ENCODE measurements at places on chromosomes 7 and 10. TPM values are rescaled to one million over a fixed set of nuclear protein-coding genes. Genes with fewer than 3 reads are reported as not detected.

GRCh38 chr7:144720149-144720548 lies 115.7 kb downstream of the TPK1 start:
- DNase-seq, result no peak

- no peak for DNase-seq
Observed at GRCh38 chr10:73858750-73859427, 15.5 kb downstream of the CAMK2G start.

DNA sequence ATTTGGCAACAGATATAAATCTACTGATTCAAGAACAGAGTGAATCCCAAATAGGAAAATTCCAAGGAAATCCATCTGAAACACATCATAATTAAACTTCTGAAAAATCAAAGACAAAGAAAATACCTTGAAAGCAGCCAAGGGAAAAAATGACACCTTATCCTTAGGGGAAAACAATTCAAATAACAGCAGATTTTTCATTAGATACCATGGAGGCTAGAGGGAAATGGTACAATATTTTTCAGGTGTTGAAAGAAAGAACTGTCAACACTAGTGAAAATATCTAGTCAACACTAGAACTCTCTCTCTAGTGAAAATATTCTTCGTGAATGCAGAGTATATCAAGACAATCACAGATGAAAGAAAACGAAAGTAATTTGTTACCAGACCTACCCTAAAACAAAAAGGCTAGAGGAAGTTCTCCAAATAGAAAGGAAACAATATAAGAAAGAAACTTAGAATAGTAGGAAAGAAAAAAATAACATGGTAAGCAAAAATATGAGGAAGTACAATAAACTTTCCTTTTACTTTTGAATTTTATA lies 5.7 kb upstream of the FAM241B start:
- no peak for DNase-seq

DNA sequence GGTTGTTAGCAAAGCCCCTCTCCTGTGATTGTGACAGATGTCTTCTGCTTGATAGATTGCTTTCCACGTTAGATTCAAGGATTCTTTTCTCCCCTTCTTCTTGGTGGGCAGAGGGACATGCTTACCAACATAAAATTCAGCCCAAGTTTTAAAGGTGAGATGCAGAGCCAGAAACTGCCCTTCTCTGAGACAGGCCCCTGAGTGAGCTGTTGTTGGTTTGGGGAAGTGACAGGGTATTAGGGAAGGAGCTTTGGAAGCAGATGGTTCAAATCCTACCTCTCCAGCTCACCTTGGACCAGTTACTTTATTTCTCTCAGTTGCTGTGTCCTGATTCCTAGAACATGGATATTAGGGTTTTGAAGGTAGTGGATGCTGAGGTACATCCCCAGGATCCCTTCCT lies 53.0 kb downstream of the SORCS3 start:
- no peak for DNase-seq

DNA sequence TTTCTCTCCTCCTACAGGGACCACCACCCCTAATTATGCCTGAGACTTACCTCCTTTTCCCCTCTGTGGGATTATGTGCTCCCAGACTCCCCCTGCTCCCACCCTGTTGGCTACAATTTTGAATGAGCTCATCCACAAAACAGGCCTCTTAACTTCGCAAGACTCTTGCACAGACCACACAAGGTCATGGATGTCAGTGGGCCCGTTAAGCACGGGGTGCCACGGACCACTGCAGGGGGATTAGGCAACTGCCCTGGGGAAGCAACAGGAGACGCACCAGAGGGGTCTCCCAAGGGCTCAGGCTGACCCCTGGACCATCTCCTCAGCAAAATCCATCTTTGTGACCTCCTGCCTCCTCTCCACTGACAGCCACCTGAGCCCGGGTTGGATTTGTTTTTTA lies 42.1 kb upstream of the COL13A1 start:
- DNase-seq, result no peak

DNA sequence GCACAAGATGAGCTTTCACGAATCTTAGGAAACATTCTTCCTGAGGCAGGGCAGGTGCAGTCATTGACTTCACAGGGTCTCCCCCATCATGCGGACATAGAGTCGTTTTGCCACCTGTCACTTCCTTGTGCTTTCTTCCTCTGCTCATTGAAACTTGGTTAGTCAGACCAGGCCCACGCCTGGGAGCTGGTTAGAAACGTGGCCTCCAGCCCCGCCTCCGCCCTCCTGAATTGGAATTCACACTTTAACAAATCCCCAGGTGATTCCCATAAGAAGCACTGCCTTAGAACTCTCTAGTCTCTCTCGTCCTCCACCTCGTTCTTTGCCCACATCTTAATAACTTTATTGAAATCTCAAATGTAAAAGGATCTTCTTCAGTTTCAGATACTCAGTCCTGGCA lies 265.5 kb upstream of the FZD8 start:
- DNase-seq, result no peak

- DNase-seq, result no peak
Observed at GRCh38 chr7:158638001-158638400, 50.4 kb upstream of the PTPRN2 start.

- no peak for DNase-seq
Observed at GRCh38 chr7:44280993-44281721, 44.2 kb downstream of the CAMK2B start.

- DNase-seq, result no peak
Observed at GRCh38 chr10:120516426-120516825, 59.4 kb downstream of the PLPP4 start.

DNA sequence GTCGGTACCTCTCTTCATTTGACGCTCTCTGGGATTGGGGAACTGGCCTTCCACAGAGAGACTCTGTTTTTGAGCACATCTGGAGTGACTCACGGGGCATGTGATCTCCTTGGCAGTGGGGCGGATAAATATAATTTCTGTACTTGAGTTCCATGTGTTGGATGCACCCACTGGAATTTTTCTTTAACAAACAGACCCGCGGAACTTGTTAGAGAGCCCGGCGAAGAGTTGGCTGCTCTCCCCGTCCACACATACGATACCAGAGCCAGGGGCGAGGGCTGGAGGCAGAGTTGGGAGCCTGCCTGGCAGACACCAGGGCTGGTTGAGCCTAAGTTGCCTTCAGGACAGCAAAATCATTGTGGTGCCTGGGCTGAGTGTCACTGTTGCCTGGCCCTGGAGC lies at the start of gene FAM180A:
Gene FAM180A, minus strand, starts transcription at position 44 of the 400 bp plus-strand sequence. CDS start 233 bp downstream, outside the sequence.
- no peak for DNase-seq

DNA sequence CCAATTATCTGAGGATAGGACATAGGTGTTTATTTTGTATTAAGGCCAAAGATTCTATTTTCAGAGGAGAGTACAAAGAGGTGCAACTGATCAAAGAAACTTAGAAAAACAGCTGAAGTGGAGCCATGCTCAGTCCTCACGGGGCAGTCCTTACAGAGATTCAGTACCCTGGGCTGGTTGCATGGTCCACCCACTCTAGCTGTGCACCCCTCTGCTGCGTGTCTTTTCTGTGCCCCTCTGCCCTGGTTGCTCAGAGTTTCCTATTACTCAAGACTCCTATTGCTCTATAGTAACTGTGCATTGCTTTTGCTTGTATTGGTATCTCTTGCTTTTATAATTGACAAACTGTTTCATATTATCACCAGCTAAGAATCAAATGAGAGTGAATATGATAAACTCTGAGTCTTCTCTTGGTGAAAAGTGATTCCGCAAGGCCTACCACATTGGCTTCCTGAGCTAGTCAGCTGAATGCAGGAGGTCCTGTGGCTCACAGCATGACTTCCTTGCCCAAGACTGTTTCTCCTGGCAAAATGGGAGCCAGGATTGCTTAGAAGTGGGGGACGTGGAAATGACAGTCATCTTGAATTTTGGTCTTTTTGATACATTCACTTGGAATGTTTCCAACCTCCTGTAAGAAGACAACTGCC lies 137.0 kb downstream of the GLCCI1 start:
- no peak for DNase-seq

GRCh38 chr10:130372222-130372621 lies 236.0 kb downstream of the GLRX3 start:
- no peak for DNase-seq

DNA sequence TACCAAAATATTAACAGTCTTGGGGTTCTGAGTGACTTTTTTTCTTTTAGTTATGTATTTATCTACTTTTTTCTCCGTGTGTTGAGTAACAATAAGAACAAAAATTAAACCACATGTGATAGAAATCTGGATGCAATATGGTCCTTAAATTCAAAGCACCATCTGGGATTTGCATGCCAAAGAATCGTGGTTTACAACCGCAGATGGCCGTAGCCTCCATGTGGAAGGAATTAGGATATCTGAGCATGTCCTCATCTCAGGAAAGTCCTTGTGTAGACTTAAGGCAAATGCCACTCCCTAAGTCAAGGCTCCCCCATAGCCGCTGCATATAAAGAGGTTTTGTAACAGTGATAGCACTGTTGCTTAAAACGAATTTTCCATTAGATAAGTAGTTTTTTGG lies 304.0 kb downstream of the ZEB1 start:
- DNase-seq, result no peak

DNA sequence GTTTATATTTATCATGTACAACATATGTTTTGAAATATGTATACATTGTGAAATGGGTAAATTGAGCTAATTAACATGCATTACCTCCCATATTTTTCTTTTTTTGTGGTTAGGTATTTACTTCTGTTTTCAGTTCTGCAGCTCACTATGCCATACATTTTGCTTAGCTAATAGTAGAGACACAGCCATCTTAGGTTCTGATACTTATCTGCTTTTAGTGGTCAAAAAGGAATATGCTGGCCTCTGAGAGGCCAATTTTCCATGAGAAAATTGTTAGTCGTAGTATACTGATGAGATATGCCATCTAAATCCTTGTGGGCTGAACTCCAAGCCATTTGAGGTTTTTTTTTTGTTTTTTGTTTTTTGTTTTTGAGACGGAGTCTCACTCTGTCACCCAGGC lies 31.0 kb downstream of the SGPL1 start:
- DNase-seq, result no peak

- DNase-seq, result no peak
Observed at GRCh38 chr7:42351316-42351935, 114.4 kb upstream of the GLI3 start.

- no peak for DNase-seq
Observed at GRCh38 chr7:101125989-101126650, 784 bp upstream of the SERPINE1 start.

DNA sequence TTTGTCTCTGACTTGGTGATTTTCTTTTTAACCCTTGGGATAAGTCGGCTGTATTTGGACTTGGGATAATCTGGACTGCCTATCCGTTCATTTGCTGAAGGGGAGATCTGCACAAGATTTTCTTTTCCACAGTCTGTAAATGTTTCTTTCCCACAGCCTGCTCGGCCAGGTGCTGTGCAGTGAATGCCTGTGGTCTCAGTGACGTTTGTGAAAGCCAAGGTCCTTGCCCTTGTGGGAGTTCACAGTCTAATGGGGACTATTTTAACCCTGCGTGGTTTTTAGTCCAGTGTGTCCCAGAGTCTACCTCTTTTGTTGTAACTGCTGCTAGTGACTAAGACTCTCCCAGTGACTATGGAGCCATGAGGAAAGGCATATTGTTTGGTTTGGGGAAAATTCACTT lies 8.9 kb downstream of the PNLIP start:
- DNase-seq, result no peak

- no peak for DNase-seq
Observed at GRCh38 chr10:63670291-63670898, 149.2 kb downstream of the REEP3 start.

GRCh38 chr10:82190432-82191260 lies 315.7 kb downstream of the NRG3 start:
- DNase-seq, result no peak

DNA sequence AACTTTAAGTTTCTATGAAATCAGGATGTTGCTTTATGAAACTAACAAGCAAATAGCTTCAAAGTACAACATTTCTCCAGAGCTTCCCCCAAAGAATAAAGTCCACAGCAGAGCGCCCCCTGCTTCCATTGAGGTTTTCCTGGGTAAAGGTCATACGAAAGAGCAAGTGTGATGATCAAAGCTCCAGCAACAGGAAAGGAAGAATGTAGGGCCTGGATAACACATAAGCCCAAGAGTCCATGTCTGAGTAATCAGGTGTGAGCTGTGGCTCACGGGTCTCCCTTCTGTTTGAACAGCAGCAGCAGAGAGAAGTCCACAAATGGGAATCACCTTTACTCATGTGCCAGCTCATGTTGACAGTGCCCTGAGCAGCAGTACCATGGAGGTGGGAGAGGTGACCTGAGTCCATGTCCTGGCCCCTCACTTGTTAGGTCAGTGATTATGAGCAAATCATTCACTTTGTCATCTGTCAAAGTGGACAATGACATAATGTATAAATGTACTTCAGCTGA lies 50.5 kb downstream of the MRPL32 start:
- DNase-seq, result no peak

GRCh38 chr10:78567680-78568455 lies 500.9 kb upstream of the ZMIZ1 start:
- DNase-seq, result no peak

GRCh38 chr10:90969947-90970673 lies 49.2 kb upstream of the ANKRD1 start:
- no peak for DNase-seq

- no peak for DNase-seq
Observed at GRCh38 chr10:131726076-131726880, 174.5 kb upstream of the PPP2R2D start.

GRCh38 chr7:73770860-73771670 lies 995 bp upstream of the CLDN3 start:
- no peak for DNase-seq

DNA sequence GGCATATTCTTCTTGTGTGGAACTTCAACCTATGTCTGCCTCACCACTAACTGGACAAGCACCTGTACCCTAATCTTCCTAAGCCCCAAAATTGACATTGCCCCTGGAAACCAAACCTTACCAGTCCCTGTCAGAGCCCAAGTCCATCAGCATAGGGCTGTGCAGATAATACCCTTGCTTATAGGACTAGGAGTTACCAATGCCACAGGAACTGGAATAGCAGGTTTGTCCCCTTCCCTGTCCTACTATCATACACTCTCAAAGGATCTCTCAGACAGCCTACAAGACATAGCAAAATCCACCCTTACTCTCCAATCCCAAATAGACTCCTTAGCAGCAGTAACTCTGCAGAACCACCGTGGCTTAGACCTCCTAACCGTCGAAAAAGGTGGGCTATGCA lies 19.8 kb downstream of the ZNF107 start:
- no peak for DNase-seq

Gene ADGRA1
- not detected for polyA plus RNA-seq

Gene CAMK2B
- not detected for polyA plus RNA-seq

Gene ACSL5
- 58.0 TPM for polyA plus RNA-seq

Gene PALD1
- not detected for polyA plus RNA-seq

Gene HOXA6
- polyA plus RNA-seq, result not detected

Gene TAS2R40
- not detected for polyA plus RNA-seq

Gene SHTN1
- not detected for polyA plus RNA-seq

Gene TRIL
- polyA plus RNA-seq, result not detected

Gene TUBB8
- 0.51 TPM for polyA plus RNA-seq

Gene PKD2L1
- polyA plus RNA-seq, result not detected

Gene LAMB1
- polyA plus RNA-seq, result not detected

Gene UCMA
- polyA plus RNA-seq, result not detected

Gene SERPINE1
- polyA plus RNA-seq, result not detected
